T-helper 2 cell (primary cell): ENCODE measurements at places on chromosomes 3 and 15.

GRCh38 chr3:20056725-20057611 lies 16.7 kb downstream of the KAT2B start:
- DNase-seq: no peak

GRCh38 chr15:48395521-48396011 lies 64.3 kb downstream of the DUT start:
- DNase-seq: no peak

GRCh38 chr3:130636480-130637234 lies 110.0 kb downstream of the PIK3R4 start:
- DNase-seq: no peak

DNA sequence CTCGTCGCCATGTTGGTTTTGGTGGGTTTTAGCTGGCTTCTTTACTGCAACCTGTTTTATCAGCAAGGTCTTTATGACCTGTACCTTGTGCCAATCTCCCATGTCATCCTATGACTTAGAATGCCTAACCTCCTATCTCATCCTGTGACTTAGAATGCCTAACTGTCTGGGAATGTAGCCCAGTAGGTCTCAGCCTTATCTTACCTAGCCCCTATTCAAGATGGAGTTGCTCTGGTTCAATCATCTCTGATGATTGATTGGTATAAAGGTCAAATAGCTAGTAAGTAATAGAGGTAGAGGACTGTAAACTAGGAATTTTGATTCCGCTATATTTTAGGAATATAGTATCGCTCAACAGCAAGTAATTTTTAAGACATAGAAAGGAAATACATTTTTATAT lies 1.3 kb upstream of the ACKR2 start:
- no peak for DNase-seq

- DNase-seq: no peak
Measured at GRCh38 chr15:49145651-49146609, 9.5 kb downstream of the COPS2 start.

- no peak for DNase-seq
Measured at GRCh38 chr3:188279502-188280335, 125.8 kb downstream of the LPP start.

DNA sequence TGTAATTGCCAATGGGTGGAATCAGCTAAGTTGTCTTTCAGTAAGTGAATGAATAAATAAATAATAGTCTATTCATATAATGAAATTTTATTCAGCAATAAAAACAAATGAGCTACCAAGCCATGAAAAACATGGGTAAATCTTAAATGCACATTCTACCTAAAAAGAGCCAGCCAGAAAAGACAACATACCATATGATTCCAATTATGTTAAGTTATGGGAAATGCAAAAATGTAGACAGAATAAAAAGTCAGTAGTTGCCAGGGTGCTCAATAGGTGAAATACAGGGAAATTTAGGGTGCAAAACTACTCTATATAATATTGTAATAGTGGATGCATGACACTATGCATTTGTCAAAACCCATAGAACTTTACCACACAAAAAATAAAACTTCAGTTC lies 277.2 kb upstream of the EPHA6 start:
- no peak for DNase-seq

- DNase-seq: peak; percentile 79
Measured at GRCh38 chr15:75454471-75455378, 3.2 kb upstream of the SIN3A start.

DNA sequence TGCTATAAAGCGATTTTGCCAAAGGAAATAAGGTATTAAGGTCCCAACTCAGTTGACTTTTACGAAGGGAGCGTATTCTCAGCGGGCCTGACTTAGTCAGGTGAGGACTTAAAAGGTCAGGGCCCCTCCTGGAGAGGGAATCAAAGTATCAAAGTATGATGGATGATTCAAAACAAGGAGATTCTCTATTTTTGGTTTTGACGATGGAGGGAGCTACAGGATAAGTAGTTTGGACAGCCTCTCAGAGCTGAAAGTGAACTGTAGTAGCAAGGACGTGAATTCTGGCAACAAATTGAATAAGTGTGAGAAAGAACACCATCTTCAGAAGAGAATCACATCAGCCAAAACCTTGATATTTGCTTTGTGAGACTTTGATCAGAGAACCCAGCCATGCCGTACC lies 1186.5 kb downstream of the SI start:
- DNase-seq: no peak

- DNase-seq: no peak
Measured at GRCh38 chr15:69388260-69388705, 25.9 kb upstream of the KIF23 start.

GRCh38 chr3:94272016-94272415 lies 209.2 kb downstream of the NSUN3 start:
- no peak for DNase-seq

GRCh38 chr3:171356251-171356650 lies 104.0 kb downstream of the TNIK start:
- DNase-seq: no peak

DNA sequence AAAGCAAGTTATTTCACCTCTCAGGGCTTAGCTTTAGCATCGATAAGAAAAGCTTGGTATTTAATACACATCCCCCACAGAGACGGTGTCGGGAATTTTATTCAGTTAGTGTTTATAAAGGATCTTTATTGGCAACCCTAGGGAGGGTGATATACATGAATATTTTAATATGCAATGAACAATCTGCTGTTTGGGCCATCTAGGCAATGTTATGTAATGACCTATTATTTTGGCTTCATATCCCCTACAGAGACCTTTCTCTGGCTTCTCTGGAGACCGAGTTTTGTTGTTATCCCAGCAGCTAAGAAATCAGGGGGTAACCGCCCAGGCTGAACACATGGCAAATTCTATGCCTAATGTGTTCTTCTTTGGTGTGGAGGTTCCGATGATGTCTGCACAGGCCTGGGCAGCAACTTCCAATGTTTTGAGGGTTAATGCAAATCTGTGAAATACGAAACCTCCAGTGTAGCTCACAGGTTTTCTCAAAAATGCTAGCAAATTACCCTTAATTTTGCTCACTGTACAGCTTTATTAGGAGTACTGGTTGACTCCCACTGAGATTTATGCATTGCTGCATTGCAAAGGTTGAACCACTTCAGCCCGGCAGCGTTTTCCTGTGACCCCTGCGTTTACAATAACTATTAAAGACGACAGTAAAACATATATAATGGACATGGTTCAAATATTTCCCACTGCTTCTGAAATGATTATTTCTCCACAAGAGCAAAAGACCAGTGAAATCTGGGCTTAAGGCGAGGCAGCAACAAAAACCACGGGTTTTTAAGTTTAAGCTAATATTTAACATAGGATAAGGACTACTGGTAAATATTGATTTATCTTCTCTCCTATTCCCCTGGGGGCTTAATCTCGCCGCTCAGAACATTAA lies 298.3 kb upstream of the NR2E3 start:
- DNase-seq: no peak

GRCh38 chr3:87949189-87949878 lies 109.5 kb downstream of the CGGBP1 start:
- no peak for DNase-seq

DNA sequence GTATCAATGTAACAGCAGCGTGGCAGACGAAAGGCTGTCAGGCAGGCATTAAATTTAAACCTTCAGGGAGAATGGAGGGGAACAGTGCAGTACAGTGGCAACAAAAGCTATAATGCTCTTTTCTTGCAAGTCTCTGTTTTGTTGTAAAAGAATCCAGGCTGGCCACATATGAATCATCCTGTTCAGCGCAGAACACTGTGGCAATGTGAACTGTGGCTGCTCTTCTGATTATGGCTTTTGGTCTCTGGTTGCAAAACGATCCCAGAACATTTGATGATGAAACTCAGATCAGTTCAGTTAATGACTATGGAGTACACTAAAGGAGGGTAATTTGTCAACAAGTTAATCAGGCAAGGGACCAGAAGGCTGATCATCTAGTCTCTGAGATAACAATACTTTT lies 219.7 kb upstream of the SGO1 start:
- no peak for DNase-seq

DNA sequence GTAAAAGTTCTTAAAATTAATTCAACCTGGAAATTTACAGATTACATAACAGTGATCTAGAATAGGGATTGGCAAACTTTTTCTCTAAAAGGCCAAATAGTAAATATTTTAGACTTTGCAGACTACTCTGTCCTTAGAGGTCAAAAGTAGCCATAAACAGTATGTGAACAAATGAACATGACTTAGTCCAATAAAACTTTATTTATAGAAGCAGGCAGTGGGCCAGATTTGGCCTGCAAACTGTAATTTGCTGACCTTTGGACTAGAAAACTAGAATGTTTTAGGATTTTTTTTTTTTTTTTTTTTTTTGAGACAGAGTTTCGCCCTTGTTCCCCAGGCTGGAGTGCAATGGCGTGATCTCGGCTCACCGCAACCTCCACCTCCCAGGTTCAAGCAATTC lies 12.1 kb downstream of the SENP8 start:
- no peak for DNase-seq

DNA sequence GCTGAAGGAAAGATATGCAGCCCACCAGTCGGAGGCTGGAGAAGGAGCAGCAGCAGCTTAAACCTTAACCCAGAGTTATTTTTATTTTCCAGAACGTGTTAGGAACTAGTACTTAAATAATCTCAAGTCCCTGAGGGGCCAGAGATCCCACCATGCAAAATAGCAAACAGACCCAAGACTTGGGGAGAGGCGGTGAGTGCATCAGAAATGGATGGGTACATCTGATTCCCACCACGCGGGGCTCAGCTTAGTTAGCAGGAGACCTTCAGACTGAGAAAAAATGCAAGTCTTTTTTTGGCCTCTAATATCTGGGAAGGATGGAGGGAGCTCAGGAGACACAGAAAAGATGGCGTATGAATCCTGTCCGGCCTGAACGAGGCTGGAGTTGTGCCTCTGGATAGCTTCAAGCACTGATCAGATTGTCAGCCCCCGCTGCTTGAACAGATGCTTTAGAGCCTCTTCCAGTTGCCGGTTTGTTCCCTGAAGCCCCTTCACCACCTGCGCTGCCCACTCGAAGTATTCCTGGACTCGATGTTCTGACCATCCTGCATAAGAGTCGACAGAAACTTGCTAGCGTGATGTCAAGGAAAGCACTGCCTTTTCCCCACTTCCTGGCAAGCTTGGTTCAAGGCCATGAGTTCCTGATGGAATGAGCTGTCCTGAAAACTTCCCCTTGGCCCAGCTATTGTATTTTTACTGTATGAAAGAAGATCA lies 1.3 kb downstream of the HDDC3 start:
- no peak for DNase-seq

GRCh38 chr15:79315623-79316328 lies 4.9 kb downstream of the TMED3 start:
- no peak for DNase-seq

- DNase-seq: peak; percentile 5
Measured at GRCh38 chr3:27533718-27534573, 49.8 kb upstream of the SLC4A7 start.

GRCh38 chr15:64024172-64025050 lies 21.9 kb downstream of the DAPK2 start:
- DNase-seq: no peak

GRCh38 chr15:63071288-63071909 lies 28.9 kb downstream of the TPM1 start:
- DNase-seq: no peak

DNA sequence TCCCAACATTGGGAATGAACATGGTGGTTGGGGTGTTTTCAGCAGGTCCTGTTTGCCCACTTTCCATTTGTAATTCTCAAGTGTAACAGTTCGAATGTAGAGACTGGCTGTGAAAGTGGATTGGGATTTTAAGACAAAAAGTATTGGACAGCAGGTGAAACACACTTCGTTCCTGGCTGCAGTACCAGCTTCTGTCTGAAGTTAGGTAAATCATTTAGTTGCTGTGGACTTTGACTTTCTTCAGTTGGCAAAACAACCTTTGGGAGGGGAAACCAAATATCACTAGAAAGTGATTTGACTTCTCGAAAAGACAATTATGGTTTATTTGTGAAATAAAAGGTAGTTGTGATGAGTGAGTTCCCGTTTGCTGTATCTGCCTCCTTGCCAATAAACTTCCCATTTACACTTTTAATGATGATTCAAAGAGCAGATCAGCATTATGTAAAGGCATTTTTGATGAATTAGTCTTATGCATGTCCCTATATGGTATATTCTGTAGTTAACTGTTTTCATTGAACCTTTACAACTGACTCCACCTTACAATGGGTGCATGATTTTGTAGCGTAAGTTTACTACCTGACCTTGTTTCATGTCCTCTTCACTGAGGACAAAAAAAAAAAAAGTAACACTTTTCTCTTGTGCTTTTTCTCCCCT lies 34.0 kb downstream of the FNDC3B start:
- DNase-seq: no peak

DNA sequence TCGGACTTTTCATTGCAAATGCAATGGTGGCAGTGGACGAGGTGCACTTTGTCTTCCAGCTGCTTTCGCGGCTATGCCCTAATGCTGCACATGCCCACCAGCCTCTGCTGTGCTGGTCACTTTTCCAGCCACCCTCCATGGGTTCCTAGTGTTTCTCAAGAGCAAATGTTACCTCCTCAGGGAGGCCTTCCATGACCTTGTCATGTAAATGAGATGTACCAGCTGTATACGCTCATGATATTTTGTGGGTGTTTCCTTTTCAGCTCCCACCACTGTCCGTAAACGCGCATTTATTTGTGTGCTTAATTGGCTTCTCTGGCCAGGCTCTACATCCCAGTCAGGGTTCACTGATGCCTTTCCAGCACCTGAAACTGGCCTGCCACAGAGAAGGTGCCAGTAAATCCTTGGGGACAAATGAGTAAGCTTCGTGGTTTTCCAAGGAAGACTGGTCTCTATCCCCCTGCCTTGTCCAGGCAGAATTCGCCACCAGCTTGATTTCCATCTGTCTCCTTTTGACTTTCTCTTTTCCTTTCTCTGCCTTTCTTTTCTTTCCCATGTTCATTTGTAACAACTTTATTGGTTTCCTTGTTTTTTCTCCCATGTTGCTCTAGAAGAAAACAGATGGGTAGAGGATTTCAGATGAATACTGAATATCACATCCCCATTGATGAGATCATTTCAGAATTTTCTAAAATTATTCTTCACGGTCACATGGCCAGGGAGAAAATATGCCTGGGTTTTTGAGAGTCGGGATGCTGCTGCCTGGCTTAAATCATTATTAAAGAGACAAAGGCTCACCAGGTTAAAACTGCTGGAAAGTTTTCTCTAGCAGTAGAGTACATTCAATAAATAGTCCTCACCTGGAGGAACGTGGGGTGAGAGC lies 82.5 kb downstream of the CHST2 start:
- DNase-seq: no peak

DNA sequence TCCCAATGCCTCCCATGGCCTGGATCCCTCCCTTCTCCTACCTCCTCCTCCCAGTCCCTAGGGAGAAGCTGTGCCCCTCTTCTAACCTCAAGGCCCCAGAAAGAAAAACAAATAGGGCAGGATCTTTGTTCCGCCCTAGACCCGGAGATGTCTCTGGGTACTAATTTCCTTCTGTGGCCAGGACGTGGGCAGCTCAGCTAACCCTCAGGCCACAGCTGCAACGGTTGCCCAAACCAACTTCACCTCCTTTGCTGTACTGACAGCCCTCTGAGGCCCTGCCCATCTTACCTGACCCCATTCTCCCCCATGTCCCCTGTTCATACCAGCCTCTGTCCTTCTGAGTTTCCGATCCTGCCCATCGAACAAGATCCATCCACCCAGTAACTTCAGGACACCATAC lies 70.7 kb downstream of the SRGAP3 start:
- no peak for DNase-seq

- no peak for DNase-seq
Measured at GRCh38 chr3:32384938-32385337, 6.7 kb upstream of the CMTM7 start.

- DNase-seq: no peak
Measured at GRCh38 chr15:38243278-38244055, 9.2 kb upstream of the SPRED1 start.
